Activated CD4-positive, CD25-positive, alpha-beta regulatory T cell treated with anti-CD3 and anti-CD28 coated beads, Interleukin-2, amount 50 U/mL, for 72 hours (primary cell): ENCODE measurements at places on chromosomes 2 and 18.

GRCh38 chr2:67898595-67898994 is 164.2 kb downstream of the C1D start:
- no peak for DNase-seq

DNA sequence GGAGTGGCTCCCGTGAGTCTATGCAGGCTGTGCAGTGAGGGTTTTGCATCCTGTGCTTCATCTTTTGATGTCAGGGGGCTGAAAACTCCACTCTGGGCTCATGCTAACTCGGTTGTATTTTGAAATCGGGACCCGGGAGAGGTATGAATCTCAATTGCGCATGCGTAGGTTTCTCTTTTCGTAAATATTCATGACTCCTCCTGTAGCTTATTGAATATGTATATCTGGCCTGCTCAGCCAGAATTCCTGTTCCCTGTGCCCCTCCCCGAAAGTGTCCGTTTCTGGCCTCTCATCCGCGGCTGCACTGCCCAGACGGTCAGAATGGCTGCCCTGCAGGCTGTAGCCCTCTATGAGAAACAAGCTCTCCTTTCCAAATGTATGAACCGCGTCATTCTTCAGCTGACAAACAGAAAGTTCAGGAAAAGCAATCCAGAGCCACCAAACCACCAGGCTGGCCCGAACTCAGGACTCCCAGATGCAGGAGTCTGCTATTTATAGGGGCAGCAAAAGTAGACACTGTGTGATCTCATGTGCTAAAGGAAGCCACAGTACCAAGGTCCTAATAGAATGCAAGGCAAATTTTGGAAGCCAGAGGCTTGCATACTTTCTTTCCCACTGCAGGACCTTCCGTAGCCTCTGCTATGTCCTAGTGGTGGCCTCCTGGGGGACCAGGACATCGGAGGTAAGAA is 41.7 kb downstream of the AKAIN1 start:
- DNase-seq: no peak

GRCh38 chr2:170843656-170844055 is 27.0 kb downstream of the GAD1 start:
- DNase-seq: no peak

DNA sequence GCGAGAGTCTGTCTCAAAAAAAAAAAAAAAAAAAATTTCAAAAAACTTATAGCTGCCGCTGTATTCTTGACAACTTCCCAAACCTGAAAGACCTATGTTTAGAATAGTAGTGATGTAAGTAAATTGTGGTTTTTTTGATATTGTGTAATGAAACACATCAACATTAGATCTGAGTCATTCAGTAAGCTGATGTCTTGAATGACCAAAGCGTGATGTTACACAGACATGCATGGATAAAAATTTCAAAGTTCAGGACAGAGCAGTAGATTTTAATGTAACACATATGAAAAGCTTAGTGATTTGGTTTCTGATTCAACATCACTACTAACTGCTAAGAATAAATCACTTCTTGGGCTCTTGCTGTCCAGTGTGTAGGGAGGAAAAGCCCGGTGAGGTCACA is 69.3 kb upstream of the MEX3C start:
- DNase-seq: no peak

- DNase-seq: no peak
Observed at GRCh38 chr2:19899985-19900930, 1.5 kb downstream of the TTC32 start.

DNA sequence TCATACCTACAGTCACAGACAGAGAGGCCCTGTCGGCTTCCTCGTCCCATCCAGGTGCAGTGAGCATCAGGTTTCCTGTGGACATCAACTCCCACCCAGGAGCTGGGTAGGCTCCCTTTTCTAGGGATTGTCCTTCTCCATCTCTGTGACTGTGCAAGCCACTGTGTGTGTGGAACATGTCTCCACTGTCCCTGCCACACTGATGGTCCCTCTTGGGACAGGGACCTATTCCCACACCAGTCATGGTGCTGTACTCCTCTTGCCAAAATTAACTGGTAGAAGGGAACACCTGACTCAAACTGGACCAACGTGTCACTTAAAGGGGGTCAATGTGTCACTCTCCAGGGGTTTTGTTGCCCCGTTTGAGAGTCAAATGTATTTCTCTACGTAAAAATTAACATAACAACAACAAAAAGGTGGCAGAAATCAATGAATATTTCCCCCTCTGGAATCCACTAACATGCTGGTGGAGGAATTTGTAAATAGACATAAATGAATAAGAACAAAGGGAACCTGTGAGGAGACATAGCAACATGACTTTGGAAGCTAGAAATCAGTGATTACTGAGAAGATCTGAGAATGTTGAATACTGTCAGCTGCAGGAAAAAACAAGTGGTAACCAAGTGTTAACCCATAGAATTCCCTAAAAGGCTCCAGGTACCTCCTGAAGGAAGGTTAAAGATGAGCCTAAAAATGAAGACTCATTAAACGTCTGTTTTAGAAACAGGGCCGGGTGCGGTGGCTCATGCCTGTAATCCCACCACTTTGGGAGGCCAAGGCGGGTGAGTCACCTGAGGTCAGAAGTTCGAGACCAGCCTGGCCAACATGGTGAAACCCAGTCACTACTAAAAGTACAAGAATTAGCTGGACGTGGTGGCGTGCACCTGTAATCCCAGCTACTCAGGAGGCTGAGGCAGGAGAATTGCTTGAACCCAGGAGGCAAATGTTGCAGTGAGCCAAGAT is 40.4 kb downstream of the SH2D6 start:
- DNase-seq: no peak

GRCh38 chr2:124046332-124046731 is 21.2 kb downstream of the CNTNAP5 start:
- no peak for DNase-seq

- DNase-seq: no peak
Observed at GRCh38 chr18:48167897-48168253, 237.4 kb upstream of the SMAD2 start.

DNA sequence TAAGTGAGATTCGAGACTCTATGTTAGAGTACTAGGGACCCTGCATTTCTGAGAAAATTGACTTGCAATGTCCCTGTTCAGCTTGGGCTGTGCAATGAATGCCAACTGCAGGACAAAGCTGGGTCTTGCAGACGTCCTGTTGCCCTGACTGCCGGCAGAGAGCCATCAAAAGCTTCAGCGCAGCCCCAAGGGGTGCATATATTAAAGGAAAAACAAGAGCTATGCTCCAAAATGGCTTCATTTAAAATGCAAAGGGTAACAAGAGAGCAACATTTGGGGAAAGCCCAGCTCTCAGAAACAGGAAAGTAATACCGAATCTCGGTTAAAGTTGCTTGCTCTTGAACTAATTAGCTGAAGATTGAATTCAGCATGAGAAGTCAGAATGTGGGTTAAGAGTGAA is 110.9 kb upstream of the PNPT1 start:
- DNase-seq: no peak

- no peak for DNase-seq
Observed at GRCh38 chr2:88903749-88904353, 212.4 kb downstream of the RPIA start.

- DNase-seq: no peak
Observed at GRCh38 chr2:130759906-130760753, 4.8 kb downstream of the AMER3 start.

DNA sequence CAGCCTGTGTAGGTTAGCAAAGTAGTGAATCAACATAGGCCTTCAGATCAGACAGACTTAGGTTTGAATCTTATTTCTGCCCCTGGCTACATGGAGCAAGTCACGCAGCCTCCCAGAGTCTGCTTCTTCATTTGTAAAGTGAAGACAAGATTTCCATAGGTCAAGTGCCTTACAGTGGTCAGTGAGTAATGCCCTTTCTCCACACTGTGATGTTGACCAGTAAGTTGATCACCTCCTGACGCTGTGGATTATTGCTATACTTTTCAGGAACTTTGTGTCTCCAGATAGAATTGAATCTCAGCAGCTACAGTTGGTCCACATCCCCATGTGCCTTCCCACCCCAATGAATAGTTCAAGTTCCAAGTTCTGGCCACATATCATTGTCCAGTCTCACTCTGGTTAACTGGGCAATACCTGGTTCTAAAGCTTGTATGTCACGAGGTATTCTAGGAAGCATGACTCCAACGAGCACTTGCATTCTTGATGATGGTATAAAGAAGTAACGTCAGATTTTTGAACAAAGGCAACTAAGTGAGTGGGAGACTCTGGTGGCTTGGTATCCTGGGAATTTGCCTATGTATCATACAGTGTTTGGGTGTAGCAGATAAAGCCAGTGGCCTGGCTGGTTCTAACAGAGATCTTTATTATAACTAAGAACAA is 2.1 kb upstream of the CLIP4 start:
- no peak for DNase-seq

DNA sequence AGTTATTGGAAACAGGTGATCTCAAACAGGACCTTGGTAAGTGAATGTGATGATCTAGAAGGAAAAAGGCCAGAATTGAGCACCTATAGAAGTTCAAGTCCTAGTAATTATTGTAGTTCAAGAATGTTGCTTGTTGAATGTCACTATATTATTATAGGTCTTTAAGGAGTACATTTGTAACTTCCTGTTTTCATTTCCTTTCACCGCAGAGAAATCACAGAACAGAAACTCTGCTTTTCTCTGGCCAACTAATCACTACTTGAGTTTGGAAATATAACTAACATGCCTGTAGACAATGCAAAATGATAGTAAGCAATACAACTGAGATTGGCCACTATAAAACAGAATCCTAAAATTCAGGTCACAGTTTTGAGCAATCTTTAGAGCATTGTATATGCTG is 61.8 kb upstream of the EFEMP1 start:
- no peak for DNase-seq

DNA sequence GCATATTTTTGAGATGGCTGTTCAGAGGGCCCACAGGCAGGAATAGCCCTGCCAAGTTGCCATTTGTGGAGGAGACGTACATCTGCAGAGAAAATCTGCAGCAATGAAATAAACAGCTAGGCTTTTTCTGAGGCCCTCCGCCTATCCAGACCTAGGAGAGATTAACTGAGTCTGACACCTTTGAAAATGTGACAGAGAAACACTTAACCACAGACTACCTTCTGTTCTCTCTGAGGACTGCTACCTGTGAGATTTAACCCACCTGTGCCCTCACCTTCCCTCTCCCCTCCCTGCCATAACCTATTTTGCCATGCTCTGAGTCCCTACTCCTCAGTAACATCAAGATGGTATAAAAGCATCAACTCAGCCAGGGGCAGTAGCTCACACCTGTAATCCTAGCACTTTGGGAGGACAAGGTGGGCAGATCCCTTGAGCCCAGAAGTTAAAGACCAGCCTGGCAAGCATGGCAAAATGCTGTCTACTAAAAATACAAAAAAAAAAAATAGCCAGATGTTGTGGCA is 160.3 kb downstream of the TGIF1 start:
- no peak for DNase-seq

DNA sequence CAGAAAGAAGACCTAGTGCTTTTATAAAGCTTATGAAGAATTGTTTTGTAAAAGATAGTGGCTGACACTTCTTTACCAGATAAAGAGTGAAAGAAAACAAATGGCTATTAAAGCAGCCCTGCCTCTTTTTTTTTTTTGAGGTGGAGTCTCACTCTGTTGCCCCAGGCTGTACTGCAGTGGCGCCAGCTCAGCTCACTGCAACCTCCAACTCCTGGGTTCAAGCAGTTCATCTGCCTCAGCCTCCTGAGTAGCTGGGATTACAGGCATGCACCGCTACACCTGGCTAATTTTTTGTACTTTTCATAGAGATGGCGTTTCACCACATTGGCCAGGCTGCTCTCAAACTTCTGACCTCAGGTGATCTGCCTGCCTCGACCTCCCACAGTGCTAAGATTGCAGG is 12.9 kb downstream of the ARPC2 start:
- no peak for DNase-seq

DNA sequence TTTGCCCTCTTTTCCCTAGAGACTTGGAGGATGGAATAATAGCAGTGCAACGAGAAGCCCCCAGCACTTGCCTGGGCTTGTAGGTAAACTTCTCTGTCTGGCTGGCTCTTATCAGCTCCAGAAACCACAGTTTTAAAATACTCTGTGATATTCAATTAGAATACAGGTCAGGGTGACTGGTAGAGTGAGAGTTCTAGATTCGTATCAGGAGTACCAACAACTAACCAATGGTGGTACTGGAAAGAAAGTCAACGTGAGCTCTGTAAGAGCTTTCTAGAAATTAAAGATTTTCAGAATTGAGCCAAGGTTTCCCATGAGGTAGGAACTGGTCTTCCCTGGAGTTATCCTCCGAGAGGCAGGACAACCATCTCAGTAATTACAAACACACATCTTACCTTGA is 216.9 kb downstream of the NYAP2 start:
- no peak for DNase-seq

DNA sequence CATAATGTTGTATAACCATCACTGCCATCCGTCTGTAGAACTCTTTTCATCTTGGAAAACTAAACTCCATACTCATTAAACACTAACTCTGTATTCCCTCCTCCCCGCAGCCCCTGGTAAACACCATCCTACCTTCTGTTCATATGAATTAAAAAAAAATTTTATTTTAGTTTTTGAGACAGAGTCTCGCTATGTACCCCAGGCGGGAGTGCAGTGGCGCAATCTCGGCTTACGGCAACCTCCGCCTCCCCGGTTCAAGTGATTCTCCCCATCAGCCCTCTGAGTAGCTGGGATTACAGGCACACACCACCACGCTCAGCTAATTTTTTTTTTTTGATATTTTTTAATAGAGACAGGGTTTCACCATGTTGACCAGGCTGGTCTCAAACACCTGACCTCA is 52.9 kb downstream of the RRM2 start:
- DNase-seq: no peak

- no peak for DNase-seq
Observed at GRCh38 chr2:153077311-153077710, 358.9 kb downstream of the ARL6IP6 start.

DNA sequence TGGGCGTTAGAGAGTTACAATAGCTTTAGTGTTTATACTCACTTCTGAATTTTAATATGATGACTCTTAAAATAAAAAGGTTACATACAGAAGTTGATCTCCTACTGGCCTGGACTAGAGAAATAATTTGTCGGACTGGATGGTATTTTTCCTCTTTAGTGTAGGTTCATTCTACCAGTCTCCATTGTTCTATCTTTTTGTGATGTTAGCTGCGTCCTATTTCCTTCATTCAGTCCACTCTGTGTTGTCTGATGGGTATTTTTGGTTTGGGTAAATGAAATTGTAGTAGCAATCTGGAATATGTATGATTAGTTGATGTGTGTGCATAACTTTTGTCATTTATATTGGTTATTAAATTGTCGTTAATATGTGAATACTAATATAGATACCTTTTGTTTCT is 5.3 kb downstream of the DDX1 start:
- DNase-seq: no peak

- no peak for DNase-seq
Observed at GRCh38 chr2:200383380-200384110, 77.1 kb downstream of the SPATS2L start.

- no peak for DNase-seq
Observed at GRCh38 chr2:18336975-18337374, 223.5 kb downstream of the RDH14 start.

- DNase-seq: no peak
Observed at GRCh38 chr2:159872353-159872752, 74.3 kb upstream of the CD302 start.
